ENCODE measurements at places on chromosomes 2 and 18.

DNA sequence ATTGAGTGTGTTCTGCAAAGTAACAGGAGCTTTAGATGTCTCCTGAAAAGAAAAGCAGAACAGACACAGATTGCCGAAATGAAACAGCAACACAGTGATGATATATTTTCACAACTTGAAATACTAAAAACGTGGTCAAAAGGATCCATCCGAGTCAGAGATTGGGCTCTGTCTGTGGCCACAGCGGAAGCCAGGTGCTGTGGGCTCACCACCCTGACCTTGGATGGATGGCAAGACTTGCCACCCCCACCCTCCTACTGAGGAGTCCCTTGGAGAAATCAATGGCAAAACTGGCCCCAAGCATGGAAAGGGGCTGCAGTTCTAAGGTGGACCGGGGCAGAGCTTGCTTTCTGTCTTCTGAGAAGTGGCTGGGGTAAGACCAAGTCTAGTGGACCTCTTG is 31.4 kb upstream of the ACKR3 start:
- DNase-seq, result no peak

DNA sequence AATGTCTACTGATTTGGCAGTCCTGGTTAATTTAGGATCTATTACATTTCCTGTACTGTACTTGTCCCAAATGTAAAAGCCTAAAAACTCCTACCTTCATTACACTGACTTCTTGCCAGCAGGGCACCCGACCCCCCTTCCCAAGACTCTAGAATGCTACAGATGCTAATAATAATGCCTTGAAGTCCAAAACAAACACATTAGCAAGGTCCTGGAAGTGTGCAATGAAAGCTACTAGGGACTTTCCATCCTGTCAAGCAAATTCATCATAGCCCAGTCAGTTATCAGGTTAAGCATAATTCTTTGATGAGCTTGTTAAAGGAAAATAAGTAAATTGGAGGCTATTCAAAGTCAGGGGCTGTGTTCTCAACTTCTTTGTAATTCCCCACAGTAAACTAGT is 115.3 kb upstream of the RBBP8 start:
- no peak for DNase-seq

DNA sequence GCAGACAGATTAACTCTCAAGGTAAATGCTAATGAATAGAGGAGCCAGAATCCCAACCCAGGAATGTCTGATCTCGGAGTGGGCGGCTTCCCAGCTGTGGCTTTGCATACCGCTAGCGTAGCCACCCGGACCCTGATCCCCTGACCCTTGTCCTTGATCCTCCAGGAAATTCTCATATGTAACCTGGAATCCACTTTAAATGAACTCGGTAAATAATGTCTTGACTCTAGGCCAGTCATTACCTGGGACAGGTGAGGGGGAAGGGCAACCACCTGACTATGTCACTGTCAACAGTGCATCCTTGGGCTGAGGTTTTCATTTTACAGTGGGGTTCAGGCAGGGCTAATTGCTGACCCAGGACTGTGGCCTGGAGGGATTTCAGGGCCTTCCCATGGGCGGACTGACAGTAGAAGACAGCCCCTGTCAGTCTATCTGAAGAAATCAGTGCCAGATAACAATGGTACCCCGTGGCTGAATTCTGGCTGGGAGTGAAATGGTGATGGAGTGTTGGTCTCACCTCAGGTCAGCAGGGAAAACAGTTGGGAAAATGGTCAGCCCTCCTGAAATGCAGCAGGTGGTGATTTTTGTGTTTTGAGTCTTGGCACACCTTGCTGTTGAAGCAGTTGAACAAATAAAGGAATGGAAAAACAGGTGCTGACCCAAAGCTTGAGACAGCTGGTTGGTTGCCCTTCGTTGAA is 9.6 kb downstream of the ACKR3 start:
- no peak for DNase-seq

DNA sequence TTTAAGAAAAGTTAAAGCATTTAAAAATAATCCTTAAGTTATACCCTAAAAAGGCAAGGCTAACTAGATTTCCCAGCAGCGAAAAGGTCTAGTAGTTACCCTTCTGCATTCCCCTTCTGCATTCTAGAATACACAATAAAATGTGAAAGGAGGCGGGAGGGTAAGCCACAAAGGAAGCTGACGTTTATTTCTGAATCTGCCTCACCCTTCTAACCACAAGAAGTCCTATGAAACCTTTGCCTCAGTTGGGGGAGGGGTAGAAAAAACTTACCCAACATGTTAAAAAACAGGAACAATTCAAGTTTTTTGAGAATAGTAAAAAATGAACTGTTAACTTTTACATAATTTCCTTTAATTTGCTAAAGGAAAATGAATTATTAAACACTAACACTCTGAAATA is 11.3 kb downstream of the STK17B start:
- DNase-seq, result peak; percentile 48

Data from effector CD8-positive, alpha-beta T cell (primary cell).